ENCODE measurements at places on chromosomes 4 and X.

DNA sequence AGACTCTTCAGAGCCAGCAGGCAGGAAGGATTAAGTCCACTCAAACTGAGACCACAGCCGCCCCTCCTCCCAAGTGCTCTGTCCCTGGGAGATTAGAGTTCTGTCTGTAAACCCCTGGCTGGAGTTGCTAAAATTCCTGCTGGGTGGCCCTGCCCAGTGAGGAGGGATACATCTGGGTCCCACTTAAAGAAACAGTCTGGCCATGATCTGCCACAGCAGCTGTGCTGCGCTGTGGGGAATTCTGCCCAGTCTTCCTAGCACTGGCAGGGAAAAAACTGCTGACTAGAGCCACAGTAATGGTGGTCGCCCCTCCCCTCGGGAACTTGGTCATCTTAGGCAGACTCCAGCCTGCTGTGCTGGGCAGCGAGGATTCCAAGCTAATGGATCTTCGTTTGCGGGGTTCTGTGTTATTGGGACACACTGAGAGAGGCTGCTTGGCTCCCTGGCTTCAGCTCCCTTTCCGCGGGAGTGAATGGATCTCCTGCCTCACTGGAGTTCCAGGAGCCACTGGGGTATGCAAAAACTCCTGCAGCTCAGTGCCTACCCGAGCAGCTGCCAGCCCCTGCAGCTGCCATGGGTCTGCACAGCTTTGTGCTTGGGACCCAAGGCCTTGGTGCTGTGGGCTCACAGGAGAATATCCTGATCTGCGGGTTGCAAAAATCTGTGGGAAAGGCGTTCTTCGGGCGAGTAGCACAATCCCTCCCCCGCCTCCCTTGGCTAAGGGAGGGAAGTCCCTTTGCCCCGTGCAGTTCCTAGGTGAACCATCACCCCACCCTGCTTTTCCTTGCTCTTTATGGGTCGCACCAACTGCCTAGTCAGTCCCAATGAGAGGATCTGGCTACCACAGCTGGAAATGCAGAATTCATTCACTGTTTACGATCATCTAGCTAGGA, 15.7 kb downstream of the ZXDB start:
- DNase-seq: peak; percentile 9

DNA sequence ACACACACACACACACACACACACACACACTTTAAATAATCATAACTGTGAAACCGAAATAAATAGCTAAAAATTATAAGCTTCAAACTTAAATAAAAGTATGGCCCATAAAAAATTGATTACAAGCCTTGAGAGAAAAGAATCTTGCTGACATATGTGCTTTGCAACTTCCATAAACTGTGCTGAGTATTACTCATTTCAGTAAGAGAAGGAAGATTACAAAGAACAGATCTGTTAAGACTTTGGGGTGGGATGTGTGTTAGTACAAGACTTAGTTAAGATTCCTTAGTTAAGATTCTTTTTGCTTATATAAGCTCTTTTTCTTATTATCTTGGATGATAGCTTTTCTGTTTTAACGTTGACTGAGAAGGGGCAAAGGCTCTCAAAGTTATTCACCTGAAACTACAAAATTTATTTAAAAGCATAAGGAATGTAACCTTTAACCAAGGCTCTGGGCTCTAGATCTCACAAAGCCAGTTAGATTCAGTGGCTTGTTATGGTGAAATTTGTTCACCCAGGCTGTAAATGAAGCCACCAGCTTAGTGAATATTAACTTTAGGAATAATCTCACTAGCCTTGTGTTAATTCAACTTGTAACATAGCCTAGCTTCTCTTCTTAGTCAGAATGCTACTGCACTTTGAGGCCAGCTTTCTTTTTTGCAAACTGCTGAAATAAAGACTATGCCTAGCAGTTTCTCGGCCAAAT, 58.2 kb downstream of the ARSJ start:
- no peak for DNase-seq

GRCh38 chr4:125727931-125728330, 413.2 kb downstream of the FAT4 start:
- no peak for DNase-seq

- DNase-seq: no peak
Measured at GRCh38 chr4:95085124-95085833, 327.5 kb downstream of the BMPR1B start.

DNA sequence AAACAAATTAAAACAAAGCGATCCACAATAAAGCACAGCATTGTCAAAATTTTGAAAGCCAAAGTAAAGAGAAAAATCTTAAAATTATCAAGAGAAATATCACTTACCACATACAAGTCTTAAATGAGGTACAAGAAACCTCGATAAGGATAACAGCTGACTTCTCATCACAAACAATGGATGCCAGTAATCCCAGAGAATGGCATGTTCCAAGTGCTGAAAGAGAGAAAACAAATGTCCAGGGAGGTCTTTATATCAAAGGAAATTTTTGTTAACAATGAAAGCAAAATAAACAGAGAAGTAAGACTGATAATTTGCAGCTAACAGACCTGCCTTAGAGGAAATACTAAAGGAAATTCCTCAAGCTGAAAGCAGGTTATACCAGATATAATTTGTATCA, 460.4 kb upstream of the HS3ST1 start:
- no peak for DNase-seq

Measured in MG63 (cell line).